SHP77 (cell line): ENCODE measurements at places on chromosomes 4 and X.

DNA sequence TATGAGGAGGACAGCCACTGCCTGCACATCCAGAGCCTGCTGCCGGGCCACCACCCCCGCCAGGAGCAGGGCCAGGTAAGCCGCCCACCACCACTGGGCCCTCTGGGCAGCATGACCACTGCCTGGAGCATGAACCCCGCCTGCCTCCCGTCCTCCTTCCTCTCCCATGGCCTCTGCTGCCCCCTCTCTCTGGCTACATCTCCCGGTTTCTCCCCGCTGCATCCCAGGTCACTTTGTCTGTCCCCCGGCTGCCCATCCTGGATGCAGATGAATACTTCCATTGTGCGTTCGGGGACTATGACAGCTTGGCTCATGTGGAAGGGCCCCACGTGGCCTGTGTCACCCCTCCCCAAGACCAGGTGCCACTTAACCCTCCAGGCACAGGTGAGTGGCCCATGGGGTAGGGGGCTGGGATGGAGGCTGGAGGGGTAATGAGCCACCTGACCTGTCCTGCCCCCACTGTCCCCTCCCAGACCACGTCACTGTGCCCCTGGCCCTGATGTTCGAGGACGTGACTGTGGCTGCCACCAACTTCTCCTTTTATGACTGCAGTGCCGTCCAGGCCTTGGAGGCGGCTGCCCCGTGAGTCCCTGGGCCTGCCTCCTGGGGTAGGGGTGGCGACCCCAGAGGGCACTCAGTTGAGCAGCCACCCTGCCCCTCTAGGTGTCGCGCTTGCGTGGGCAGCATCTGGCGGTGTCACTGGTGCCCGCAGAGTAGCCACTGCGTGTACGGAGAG is 6.0 kb downstream of the PLXNB3 start:
- no peak for DNase-seq

DNA sequence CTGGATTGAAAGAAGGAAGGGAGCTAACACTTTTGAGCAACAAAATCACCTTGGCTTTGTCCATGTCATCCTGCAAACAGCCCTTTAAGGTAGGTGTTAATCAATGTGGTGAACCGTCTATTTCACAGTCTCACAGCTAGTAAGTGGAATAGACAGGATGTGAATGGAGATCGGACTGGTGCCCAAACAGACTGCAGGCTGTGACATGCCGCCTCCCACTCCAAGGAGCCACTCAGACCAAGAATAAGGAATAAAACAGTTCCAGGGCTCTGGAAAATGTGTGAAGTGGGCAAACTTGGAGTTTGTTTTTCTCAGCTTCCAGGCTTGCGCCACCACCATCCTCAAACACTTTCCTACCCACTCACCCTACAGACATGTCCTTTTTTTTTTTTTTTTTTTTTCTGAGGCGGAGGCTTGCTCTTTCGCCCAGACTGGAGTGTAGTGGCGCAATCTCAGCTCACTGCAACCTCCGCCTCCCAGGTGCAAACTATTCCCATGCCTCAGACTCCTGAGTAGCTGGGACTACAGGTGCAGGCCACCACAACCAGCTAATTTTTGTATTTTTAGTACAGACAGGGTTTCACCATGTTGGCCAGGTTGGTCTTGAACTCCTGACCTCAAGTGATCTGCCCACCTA is 57.7 kb upstream of the SEC24B start:
- DNase-seq = no peak

GRCh38 chr4:142846108-142846728 is at the start of gene INPP4B:
Gene INPP4B (minus strand): TSS chr4:142846301.
- DNase-seq = no peak

GRCh38 chr4:53644607-53645006 is 53.3 kb upstream of the LNX1 start:
- DNase-seq = no peak

- no peak for DNase-seq
These were observed 788.4 kb downstream of the RPA4 start for GRCh38 chrX:97672138-97672537.

DNA sequence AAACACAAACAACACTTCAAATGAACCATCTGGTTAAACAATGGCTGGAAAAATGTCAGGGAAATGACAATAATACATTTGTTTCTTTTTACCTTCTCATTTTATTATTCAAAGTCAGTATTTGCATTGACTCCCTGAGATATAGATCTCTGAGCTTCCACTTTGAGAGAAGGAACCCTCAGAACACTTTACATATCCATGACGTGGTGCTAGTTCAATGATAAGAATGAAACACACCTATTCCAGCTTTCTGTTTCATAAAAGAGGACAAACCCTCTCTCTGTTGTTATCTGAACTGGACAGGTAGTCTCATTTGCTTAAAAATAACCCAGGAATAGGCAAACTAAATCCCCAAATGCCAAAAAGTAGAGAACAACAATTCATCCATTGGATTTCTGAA is 65.3 kb upstream of the CCSER1 start:
- DNase-seq = no peak

DNA sequence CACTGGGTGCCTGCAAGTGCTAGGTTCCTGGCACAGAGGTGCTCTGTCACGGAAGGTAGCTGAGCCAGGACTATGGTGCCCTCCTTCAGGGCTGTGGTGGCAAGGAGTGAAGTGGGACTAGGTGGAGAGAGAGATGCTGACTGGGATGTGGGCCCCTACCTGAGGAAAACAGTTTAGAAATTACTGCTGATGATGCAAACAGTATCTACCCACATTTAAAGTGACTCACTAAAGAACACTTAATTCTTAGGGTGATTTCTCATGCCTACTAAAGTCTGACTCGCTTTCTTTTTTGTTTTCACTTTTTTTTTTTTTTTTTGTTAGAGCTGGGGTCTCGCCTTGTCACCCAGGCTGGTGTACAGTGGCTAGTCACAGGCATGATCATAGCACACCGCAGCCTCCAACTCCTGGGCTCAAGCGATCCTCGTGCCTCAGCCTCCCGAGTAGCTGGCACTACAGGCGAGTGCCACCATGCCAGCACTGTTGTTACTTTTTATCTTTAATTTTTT is 3.1 kb downstream of the ZNF185 start:
- DNase-seq = no peak

- no peak for DNase-seq
These were observed 1.2 kb downstream of the CHIC2 start for GRCh38 chr4:54063229-54063628.

- DNase-seq = no peak
These were observed 7.6 kb downstream of the HNRNPDL start for GRCh38 chr4:82422616-82423015.

- DNase-seq = no peak
These were observed 69.7 kb upstream of the PPP3CA start for GRCh38 chr4:101417046-101417445.

- no peak for DNase-seq
These were observed 492.9 kb downstream of the INPP4B start for GRCh38 chr4:142353149-142353738.

GRCh38 chr4:72320223-72320948 is 248.6 kb downstream of the ADAMTS3 start:
- no peak for DNase-seq
